ENCODE measurements at places on chromosomes 3 and 15. TPM values are rescaled to one million over a fixed set of nuclear protein-coding genes. Genes with fewer than 3 reads are reported as not detected.

RETNLB gene
- not detected for total RNA-seq

DNA sequence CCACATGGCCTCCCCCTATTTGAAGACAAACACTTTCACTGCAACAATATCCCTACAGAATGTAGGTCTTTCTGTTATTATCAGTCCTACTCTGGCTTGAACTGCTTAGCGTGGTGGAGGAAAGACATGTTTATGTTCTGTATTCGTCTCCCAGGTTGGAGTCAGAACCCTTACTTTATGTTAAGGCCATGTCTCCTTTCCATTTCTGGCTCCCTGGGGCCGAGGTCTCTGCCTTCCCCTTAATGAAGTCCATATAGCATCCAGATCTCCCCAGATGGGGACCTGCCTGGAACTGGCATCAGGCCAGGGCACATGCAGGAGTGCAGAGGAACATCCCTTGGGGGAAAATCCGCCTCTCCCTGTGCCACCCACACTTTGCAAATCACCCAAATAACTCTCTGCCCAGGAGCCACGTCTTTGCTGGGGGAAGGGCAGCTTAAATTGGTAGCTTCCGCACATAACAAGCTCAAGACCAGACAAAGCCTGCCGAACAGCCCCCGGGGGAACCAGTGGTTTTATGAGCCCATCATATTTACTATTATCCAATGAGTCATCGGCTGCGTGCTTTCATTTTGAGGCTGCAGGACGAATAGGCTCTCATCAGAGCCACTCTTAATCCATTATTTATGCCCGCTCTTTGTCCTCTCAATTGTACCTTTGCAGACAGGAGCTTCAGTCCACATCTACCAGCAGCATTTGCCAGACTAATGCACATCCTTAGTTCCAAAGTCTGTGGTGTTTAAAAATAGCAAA lies 237.0 kb downstream of the UACA start:
- H3K4me3 ChIP-seq: no peak overlapping the region
- H3K36me3 ChIP-seq: no peaks in the 10 kb centered on the region
- peaks cover 54% of the 10 kb centered on the region for H3K4me1 ChIP-seq
- H3K27me3 ChIP-seq: no peaks in the 10 kb centered on the region
- no peak overlapping the region for H3K27ac ChIP-seq
- DNase-seq: peak; percentile 28

MME gene
- total RNA-seq: not detected

DNA sequence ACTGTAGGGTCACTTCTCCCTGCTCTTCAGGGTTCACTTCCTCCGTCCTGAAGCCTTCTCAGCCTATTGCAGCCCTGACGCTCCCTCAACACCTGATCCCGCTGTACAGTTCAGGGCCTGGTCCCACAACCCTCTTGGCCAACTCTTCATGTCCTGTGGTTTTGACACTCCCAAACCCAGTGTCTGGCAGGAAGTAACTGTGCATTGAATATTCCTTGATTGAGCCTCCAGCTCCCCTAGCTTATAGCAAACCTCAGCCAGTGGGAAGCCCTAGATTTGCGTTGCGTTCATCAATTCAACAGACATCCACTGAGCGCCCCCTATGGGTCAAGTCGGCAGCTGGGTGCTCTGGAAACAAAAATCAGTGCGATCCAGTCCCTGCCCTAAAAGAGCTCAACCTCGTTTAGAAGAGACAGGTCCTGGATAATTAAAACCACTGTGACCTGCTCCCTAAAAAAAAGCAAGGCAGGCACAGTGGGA lies 13.5 kb downstream of the UBAP1L start:
- peaks cover 27% of the 10 kb centered on the region for H3K36me3 ChIP-seq
- no peak overlapping the region for H3K4me3 ChIP-seq
- no peak overlapping the region for H3K27ac ChIP-seq
- peak; percentile 69 for DNase-seq
- peaks cover 5% of the 10 kb centered on the region for H3K4me1 ChIP-seq

GRCh38 chr3:55416331-55416821 lies 70.7 kb downstream of the WNT5A start:
- no peak for DNase-seq
- H3K27me3 ChIP-seq: no peaks in the 10 kb centered on the region
- no peaks in the 10 kb centered on the region for H3K36me3 ChIP-seq
- no peak overlapping the region for H3K4me3 ChIP-seq
- no peak overlapping the region for H3K27ac ChIP-seq

GRCh38 chr15:97196048-97197014 lies 764.2 kb upstream of the ARRDC4 start:
- H3K4me1 ChIP-seq: no peaks in the 10 kb centered on the region
- no peak overlapping the region for H3K4me3 ChIP-seq
- H3K36me3 ChIP-seq: no peaks in the 10 kb centered on the region
- H3K27me3 ChIP-seq: no peaks in the 10 kb centered on the region
- no peak overlapping the region for H3K27ac ChIP-seq

TBCCD1 gene
- 10.6 TPM for total RNA-seq

CCR9 gene
- total RNA-seq: not detected

- no peaks in the 10 kb centered on the region for H3K36me3 ChIP-seq
- H3K4me1 ChIP-seq: peaks cover 2% of the 10 kb centered on the region
- peak; percentile 29 for DNase-seq
- H3K27me3 ChIP-seq: no peaks in the 10 kb centered on the region
- no peak overlapping the region for H3K27ac ChIP-seq
These were observed 70.5 kb upstream of the KLHL25 start for GRCh38 chr15:85865070-85865684.

PFN2 gene
- 2.9 TPM for total RNA-seq

SAMD7 gene
- total RNA-seq: not detected

FOXL2 gene
- not detected for total RNA-seq

DNA sequence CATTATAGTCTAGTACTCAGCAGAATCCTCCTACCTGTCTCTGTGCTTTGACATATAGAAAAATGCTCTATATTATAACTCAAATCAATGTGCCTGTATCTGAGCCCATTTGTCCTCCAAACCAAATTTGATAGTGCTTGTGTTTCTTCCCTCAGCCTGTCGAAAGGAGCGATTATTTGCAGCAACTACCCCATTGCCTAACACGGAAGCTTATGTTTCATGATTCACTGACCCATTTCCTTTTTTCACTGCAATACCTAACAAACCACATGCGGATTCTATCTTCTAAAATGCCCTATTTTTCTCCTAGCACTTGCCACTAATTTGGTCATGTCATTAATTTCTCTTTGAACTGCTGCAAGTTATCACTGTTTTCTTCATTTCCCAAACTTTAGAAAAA lies 1220.6 kb upstream of the CADM2 start:
- H3K36me3 ChIP-seq: no peaks in the 10 kb centered on the region
- no peak overlapping the region for H3K4me3 ChIP-seq
- H3K27ac ChIP-seq: no peak overlapping the region
- H3K4me1 ChIP-seq: no peaks in the 10 kb centered on the region

DNA sequence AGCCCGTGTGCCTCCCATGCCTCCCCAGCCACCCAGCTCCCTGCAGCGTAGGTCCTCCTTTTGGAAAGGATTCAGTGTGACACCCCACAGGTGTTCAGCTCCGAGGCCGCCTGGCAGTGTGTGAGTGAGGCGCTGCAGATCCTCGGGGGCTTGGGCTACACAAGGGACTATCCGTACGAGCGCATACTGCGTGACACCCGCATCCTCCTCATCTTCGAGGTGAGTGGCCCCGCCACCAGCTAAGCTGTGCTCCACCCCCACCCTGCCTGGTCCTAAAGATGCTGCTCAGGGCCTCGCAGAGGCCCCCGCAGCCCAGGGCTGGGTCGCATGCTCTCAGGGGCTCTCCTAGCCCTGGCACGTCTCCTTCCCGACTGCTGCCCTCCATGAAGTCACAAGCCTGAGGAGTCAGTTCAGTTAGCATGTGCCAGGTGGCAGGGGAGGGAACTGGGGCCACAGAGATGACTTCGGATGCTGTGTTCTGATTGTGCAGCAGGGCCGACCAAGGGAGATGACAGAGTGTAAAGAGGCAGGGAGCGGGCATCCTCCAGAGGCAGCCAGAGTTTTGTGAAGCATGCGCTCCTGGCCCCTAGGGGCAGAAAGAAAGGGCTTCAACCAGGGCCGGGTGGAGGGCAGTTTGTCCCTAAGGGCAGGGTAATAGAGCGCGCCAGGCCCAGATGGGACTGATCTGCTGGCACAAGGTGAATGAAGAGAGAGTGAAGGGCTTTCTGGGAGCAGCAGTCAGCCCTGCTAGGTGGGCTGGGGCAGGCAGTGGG lies 26.8 kb downstream of the ACAD9 start:
- no peak overlapping the region for H3K27ac ChIP-seq
- H3K4me3 ChIP-seq: no peak overlapping the region
- DNase-seq: no peak
- H3K27me3 ChIP-seq: no peaks in the 10 kb centered on the region
- no peaks in the 10 kb centered on the region for H3K4me1 ChIP-seq

- H3K27ac ChIP-seq: no peak overlapping the region
- no peak overlapping the region for H3K4me3 ChIP-seq
- no peaks in the 10 kb centered on the region for H3K36me3 ChIP-seq
- DNase-seq: no peak
These were observed 21.8 kb upstream of the RBP1 start for GRCh38 chr3:139561255-139561817.

DNA sequence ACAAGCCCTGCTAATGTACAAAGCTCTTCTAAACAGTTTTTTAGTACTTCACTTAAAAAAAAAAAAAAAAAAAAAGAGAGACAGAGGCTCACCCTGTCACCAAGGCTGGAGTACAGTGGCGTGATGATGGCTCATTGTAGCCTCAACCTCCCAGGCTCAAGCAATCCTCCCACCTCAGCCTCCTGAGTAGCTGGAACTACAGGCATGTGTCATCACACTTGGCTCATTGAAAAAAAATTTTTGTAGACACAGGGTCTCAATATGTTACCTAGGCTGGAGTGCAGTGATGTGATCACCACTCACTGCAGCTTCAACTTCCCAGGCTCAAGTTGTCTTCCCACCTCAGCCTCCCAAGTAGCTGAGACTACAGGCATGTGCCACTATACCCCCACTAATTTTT lies 47.6 kb upstream of the HEG1 start:
- H3K27ac ChIP-seq: no peak overlapping the region
- H3K36me3 ChIP-seq: peaks cover 6% of the 10 kb centered on the region
- H3K27me3 ChIP-seq: peaks cover 20% of the 10 kb centered on the region
- H3K4me1 ChIP-seq: peaks cover 7% of the 10 kb centered on the region
- DNase-seq: no peak

CCDC13 gene
- total RNA-seq: 0.76 TPM

DNA sequence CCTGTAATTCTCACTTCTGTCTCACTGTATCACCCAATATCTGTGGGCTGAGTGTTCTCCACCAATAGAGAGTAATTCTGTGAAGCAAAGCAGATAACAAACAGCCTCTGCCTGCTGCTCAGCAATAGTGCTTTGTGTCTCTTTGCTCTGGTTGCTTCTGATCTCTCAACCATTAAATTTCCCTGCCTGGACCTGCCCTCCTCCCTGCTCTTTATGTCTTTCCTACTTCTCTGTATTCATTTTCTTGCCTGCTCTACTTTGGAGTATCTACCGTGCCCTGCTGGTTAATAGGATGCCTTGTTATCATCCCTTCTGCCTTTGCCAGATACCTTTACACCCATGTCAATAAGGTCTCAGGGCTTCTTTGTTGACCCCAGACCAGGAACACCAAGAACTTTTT lies 102.9 kb upstream of the CGNL1 start:
- peaks cover 32% of the 10 kb centered on the region for H3K36me3 ChIP-seq
- no peak overlapping the region for H3K27ac ChIP-seq
- DNase-seq: no peak

DNA sequence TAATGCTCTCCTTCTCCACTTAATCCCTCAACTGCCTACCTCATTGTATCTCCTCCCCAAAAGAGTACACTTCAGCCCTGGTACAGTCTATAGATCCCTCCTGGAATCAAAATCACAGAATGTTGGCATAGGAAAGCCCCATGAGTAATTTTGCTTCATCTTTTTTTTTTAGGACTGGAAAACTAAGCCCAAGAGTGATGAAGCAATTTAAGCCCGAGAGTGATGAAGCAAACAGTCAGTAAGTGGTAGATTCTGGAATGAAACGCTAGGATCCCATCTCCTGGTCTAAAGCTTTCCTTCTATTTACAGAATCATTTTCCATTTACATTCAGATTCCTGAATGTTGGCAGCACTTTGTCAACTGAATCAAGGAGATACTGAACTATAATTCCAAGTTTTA lies 29.8 kb upstream of the PLAAT1 start:
- no peaks in the 10 kb centered on the region for H3K27me3 ChIP-seq
- H3K36me3 ChIP-seq: no peaks in the 10 kb centered on the region
- no peak for DNase-seq
- no peak overlapping the region for H3K27ac ChIP-seq

SLC26A6 gene
- 52.4 TPM for total RNA-seq
